ENCODE measurements at places on chromosomes 4 and X. TPM values are rescaled to one million over a fixed set of nuclear protein-coding genes. Genes with fewer than 3 reads are reported as not detected.

Gene UBA6
- total RNA-seq = 78.2 TPM

Gene VAMP7
- total RNA-seq = 27.4 TPM

Gene TLR10
- total RNA-seq = not detected

Gene MFAP3L
- total RNA-seq = 0.47 TPM

Gene SERTM2
- total RNA-seq = not detected

Gene GAB3
- 5.1 TPM for total RNA-seq

Gene GAGE13
- total RNA-seq = not detected

Gene GPR78
- not detected for total RNA-seq

Gene MAGEB6B
- not detected for total RNA-seq

Gene MAGEE1
- 1.8 TPM for total RNA-seq

Gene ARX
- not detected for total RNA-seq

DNA sequence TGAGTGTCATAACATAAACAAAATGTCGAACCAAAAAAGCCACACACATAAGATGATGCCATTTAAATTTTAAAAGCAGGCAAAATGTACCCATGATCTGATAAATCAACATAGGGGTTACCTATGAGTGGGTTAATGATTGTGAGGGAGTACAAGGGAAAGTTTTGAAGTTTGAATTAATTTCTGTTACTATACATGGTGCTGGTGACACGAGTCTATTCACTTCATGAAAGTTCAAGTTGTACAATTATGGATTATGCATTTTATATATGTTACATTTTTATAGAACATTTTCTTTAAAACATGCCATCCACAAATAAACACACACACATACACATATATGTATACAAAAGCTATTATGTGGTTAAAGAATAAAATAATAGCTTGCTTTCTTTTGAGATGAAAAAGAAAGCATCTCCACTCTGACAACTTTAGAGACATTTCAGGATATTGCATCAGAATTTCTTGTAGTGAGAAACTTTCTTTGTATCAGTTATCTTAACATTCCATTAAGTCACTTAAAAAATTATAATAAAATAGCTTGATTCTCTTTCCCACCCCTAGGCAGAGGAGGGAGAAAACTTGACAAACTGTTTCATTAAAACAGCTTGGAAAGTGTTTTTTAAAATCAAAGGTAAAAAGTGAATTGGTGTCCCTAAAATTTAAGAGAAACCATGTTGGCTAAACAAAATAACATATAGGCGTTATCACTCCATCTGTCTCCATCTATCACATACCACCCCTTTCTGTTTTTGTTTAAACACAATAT lies 891.8 kb upstream of the NDST4 start:
- H3K4me3 ChIP-seq = no peak overlapping the region
- H3K27ac ChIP-seq = no peak overlapping the region

GRCh38 chrX:124860736-124861135 lies 458.9 kb upstream of the TEX13C start:
- no peaks in the 10 kb centered on the region for H3K36me3 ChIP-seq
- no peak overlapping the region for H3K4me3 ChIP-seq
- no peaks in the 10 kb centered on the region for H3K4me1 ChIP-seq
- peaks cover under 1% of the 10 kb centered on the region for H3K27me3 ChIP-seq
- no peak for DNase-seq

- no peaks in the 10 kb centered on the region for H3K4me1 ChIP-seq
- no peaks in the 10 kb centered on the region for H3K27me3 ChIP-seq
- H3K4me3 ChIP-seq = no peak overlapping the region
- H3K36me3 ChIP-seq = no peaks in the 10 kb centered on the region
Measured at GRCh38 chrX:68355629-68355920, 77.7 kb downstream of the OPHN1 start.

DNA sequence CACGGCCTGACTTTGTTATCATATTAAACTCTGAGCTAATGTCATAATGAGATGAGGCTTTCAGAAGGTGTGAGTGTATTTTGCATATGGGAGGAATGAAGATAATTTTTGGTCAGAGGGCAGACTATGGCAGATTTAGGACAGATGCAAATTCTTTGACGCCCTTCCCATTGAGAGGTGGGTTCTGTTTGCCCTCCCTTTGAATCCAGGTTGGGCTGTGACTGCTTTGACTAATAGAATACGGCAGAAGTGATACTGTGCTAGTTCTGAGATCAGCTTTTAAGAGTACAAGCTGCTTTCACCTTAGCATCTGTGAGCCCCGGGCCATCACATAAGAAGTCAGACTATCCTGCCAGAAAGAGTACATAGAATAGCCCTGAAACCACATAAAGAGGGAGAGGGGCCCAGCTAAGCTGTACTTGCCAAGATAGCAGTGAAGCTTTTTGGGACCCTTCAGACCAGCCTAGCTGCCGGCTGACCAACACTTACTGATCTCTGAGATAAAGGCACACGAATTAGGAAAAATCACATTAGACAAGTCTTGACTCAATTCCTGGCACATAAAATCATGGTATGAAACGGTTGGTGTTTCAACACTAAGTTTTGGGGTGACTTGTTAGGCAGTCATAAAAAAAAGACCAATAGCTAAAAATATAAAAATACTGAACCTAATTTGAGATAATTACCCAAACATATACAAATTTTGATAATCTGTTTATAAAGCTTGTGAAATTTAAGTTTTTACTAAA lies 166.7 kb upstream of the SH3RF1 start:
- no peak overlapping the region for H3K27ac ChIP-seq
- no peak for DNase-seq
- no peak overlapping the region for H3K4me3 ChIP-seq
- peaks cover 6% of the 10 kb centered on the region for H3K36me3 ChIP-seq
- no peaks in the 10 kb centered on the region for H3K4me1 ChIP-seq

DNA sequence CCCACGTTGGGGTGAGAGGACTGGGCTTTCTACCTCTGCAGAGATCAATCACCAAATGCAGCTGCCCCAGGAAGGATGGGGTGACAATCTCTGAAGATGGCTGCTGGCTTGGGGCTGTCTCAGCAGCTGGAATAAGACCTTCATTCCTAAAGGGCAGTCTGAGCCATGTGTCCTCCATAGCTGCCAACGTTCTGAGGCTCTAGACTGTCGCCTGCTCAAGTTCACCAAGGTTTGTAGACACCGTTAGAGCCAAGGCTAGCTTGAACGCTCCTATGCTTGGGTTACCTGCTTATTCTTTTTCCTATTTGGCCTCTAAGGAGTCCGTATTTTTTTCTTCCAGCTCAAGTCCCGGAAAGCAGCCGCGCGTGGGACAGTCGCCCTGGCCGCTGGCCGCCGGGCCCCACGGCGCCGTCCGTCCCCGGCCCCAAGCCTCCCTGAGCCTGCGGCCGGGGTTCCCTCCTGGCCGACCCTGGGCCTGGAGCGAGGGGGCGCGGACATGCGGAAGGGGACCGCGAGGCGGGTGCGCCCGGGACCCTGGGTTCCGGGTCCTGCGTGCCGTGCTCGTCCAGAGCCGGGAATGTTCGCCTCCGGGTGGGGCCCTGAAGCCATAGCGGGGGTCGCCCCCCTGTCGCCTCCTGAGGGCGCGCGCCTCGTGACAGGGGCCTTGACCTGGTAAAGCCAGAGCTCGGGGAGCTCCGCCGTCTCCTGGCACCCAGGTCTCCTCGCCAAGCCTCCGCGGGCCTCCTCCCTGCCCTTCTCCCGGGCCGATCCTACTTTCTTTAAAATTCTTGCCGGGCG lies 23.3 kb downstream of the MRFAP1 start:
- peaks cover 8% of the 10 kb centered on the region for H3K4me1 ChIP-seq
- no peaks in the 10 kb centered on the region for H3K36me3 ChIP-seq
- DNase-seq = no peak
- peaks cover 37% of the 10 kb centered on the region for H3K27me3 ChIP-seq

DNA sequence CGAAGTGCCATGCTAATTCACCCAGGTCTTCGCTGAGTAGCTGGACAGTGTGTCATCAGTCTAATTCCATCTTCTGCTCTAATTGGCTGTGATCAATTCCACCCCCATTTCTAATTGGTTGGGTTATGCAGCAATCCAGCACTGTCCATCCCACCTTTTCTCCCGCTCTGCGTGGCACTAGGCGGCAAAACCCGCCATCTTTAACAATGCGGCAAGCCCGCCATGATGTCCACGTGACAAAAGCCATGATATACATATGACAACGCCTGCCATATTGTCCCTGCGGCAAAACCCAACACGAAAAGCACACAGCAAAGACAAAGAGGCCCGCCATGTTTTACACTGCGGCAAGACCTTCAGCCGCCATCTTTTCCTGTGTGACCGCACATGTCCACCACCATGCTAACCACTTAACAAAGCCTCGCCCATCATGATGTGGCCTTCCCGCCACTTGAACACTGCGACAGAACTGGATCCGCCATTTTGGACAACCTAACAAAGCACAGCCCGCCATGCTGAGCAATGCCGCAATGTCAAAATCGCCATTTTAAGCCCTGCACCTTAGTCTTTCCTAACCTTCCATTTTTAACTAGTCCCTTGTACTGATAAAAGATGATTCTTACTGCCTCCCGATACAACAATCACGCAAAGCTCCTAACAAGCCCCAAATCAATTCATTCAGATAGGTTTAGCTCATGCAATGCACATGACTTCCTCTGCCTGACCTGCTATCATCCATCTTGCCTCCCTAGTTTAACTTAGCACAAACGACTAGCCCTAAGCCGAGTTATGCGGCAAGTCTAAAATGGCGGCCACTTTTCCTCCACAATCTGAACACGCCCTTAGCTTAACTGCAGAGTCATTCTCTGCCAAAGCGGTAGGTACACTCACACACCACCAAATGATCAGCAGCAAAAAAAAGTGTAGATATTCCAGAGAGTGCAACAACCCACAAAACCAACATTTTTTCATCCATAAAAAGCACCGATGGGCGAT lies 288.3 kb downstream of the CHIC1 start:
- no peaks in the 10 kb centered on the region for H3K4me1 ChIP-seq
- DNase-seq = no peak
- H3K27me3 ChIP-seq = no peaks in the 10 kb centered on the region
- no peak overlapping the region for H3K4me3 ChIP-seq
- H3K36me3 ChIP-seq = no peaks in the 10 kb centered on the region

DNA sequence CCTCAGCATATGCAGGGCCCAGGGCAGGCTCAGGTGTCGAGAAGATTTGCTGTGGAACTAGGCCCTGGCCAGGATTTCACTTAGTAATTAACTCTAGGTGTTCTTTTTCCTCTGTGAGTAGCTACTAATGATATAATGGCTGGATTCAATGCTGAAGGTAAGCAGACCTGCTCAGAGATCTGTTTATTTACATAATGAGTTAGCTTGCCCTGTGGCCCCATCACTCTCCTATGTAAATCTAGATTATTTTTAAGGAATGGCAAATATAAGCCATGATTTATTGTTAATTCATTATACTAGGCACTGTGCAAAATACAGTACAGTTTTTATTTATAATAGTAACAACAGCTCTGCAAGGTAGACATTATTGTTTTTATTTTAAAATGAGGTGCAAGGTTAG lies 117.2 kb downstream of the IRF2 start:
- no peak overlapping the region for H3K27ac ChIP-seq
- H3K27me3 ChIP-seq = no peaks in the 10 kb centered on the region

- H3K4me3 ChIP-seq = no peak overlapping the region
Measured at GRCh38 chr4:102094481-102094880, 250.8 kb downstream of the SLC39A8 start.

DNA sequence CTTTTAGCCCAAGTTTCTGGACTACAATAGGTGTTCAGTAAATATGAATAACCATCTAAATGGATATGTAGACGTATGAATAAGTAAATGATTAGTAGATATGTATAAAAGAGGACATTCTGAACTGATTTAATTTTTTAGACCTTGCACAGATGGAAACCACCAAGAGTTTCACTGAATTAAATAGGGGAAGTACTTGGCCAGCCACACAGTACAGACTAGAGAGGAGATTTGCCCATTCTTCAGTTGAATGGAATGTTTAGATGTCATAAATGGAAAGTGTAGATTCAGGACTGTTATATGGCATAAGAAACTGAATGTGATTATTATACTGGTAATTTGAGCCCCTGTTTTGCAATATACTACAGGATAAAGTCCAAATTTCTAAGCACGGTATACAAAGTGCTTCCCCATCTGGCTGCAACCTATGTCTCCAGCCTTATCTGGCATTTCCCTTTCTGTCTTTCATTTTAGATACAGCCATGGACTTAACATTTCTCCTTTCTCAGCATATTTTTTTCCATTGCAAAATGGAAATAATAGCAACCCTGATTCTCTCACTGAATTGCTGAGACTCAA lies 137.8 kb upstream of the HS3ST1 start:
- H3K27ac ChIP-seq = no peak overlapping the region
- no peak for DNase-seq
- H3K4me1 ChIP-seq = no peaks in the 10 kb centered on the region
- H3K36me3 ChIP-seq = no peaks in the 10 kb centered on the region
- H3K27me3 ChIP-seq = no peaks in the 10 kb centered on the region

DNA sequence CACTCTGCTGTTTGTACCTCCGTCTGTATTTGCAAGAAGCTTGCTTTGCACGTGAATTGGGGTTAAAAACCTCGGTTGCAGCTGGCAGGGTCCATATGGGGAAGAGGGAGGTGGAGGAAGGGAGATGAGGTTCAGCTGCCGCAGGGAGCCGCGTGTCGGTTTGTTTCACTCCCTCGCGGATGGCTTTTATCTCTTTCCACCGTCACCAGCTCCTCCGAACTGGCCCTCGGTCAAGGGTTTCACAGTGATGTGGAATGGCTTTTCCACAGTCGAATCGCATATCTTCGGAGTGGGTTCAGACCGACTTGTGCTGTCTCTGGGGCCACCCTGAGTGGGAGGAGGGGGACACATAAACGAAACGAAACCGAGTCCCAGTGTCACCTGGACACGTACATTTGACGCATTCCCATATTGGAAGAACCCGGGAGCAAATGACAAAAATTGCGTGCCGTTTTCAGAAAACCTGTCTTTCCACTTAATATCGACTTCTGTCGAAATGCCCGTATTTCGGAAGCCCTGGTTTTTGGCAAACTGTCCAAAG lies 929 bp downstream of the ZBTB33 start:
- peak overlapping the region; percentile 96 for H3K4me3 ChIP-seq
- H3K27ac ChIP-seq = peak overlapping the region; percentile 86
- peak; percentile 2 for DNase-seq
- peaks cover 23% of the 10 kb centered on the region for H3K36me3 ChIP-seq
- no peaks in the 10 kb centered on the region for H3K27me3 ChIP-seq

- no peaks in the 10 kb centered on the region for H3K4me1 ChIP-seq
- H3K27ac ChIP-seq = no peak overlapping the region
- no peaks in the 10 kb centered on the region for H3K27me3 ChIP-seq
- H3K36me3 ChIP-seq = no peaks in the 10 kb centered on the region
Measured at GRCh38 chrX:57821703-57822387, 88.4 kb downstream of the ZXDA start.

- H3K27me3 ChIP-seq = no peaks in the 10 kb centered on the region
- H3K4me1 ChIP-seq = no peaks in the 10 kb centered on the region
- no peak overlapping the region for H3K27ac ChIP-seq
- no peak for DNase-seq
Measured at GRCh38 chr4:111676533-111676932, 468.7 kb upstream of the FAM241A start.

DNA sequence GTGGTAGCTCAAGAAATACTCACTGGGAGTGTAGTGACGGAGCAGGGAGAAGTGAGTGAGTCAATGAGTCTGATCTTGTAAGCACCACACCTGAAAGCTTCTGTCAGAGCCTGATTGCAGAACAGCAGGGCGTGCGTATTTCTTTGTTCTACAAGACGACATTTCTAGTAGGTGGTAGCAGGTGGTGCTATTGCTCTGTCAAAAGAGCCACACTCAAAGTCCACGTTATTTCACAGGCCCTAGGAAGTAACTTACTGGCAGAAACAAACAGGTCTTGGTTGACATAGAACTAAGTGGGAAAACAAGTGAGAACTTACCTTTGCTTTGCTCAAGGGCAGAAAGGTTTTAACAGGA lies 46.4 kb upstream of the SPRY1 start:
- H3K36me3 ChIP-seq = no peaks in the 10 kb centered on the region
- no peak overlapping the region for H3K4me3 ChIP-seq
- DNase-seq = no peak
- H3K4me1 ChIP-seq = peaks cover 10% of the 10 kb centered on the region
- no peak overlapping the region for H3K27ac ChIP-seq
- peaks cover 22% of the 10 kb centered on the region for H3K27me3 ChIP-seq
